ENCODE measurements at places on chromosomes 7 and 10.

DNA sequence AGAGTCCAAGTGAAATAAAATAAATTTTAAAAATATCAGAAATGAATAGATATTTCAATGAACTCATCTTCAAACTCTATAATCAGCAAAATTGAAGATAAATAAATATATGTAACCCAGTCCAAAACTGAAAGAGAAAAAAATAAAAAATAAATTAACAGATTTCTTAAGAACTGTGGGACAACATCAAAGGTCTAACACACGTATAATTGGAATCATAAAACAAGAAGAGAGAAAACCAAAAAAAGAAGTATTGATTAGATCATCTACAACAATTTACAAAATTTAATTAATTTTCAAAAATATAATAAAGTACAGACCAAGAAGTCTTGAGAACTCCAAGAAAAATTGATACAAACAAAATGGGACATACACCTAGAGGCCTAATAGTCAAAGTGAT is 625.8 kb upstream of the SORCS1 start:
- DNase-seq, result no peak

DNA sequence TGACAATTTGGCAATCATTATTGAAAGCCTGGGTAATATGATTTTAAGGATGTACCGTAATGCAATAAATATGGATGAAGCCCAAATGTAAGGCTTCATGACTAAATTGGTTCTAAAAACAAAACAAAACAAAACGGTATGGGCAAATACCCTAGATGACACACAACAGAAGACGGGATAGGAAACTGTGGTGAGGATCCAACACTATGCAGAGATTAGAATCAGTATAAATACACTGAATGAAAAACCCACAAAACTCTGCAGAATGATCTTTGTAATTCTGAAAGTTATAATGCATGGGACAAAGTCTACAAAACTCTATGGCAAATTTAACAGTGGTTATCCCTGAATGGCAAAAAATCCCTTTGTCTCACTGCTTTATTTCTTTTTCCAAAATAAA is 57.6 kb downstream of the MALSU1 start:
- no peak for DNase-seq

DNA sequence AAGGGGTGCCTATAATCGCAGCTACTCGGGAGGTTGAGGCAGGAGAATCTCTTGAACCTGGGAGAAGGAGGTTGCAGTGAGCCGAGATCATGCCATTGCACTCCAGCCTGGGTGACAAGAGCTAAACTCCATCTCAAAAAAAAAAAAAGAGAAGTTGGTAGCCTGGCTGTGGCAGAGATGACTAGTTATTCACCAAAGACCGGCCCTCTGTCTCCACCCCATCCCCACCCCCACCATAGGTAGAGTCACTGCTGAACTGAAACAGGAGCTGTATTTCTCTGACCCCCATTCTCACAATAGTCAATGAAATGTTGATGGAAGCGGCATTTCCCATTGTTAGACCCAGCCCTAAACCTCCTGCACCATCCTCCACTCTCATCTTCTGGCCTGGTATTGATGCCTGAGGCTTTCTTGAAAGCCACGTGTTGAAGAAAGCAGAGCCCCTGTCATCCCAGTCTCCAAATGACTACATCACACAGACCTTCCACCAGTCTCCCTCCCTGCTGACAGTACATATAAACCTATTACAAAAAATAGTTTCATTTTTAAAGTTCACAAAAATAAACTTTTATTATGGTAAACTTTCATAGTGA is 9.4 kb upstream of the PIK3CG start:
- DNase-seq, result no peak

DNA sequence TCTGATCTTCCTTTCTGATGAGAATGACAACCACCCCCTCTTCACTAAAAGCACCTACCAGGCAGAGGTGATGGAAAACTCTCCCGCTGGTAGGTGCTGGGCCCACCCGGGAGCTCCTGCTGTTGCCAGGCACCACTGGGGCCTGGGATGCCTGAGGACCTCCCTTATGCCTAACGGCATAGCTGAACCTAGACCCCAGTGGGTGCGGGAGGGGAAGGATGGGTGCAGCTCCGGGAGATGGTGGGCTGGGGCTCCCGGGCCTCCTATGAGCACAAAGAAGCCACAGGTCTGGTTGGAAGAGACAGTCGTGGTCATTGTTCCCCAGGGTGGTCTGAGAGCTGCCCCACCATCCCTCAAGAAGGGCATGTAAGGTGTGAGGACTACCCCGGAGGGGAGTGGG is 15.6 kb upstream of the VSIR start:
- no peak for DNase-seq

- no peak for DNase-seq
Measured at GRCh38 chr10:125479059-125479458, 203.9 kb downstream of the TEX36 start.

DNA sequence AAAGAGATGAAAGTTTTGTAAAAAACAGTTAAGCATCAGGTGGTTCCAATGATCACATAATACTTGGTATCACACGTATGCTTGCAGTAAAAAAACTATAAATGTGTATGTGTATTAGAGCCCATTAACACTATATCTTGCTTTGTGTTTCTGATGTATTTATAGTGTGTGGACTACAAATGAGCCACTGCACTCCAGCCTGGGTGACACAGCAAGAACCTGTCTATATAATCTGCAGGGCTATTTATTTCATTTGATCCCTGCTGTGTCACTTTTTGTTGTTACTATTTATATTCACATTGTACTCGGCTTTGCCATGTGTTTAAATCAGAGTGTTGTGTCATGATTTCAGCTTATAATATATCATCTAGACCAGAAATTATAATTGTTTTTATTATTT is 487.8 kb upstream of the TEX47 start:
- DNase-seq, result no peak

DNA sequence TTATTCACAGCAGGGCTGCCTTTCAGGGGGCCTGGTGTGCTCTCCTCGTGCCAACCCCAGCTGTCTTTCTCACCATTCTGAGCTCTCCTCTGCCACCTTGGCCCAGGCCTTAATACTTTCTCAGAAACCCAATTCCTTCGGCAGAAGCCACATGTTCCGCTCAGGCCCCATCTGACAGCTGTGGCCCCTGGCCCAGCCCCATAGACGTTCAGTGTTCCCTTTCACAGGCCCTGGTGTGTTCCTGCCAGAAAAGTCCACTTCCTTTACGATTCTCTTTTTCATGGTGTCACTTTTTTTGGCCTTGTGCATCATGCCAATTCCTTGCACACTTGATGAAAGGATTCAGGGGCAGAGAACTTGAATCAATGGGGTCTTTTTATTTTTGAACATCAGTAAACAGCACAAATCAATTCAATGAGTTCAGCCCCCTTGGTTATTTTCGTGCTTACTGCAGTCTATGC is 15.9 kb upstream of the GPNMB start:
- no peak for DNase-seq

- DNase-seq, result no peak
Measured at GRCh38 chr7:5620459-5620881, 161.0 kb downstream of the RNF216 start.

- DNase-seq, result no peak
Measured at GRCh38 chr7:92504563-92504962, 23.8 kb downstream of the PEX1 start.

All from GM04503 (cell line).